RWPE1 (cell line): ENCODE measurements at places on chromosomes 1 and 21.

GRCh38 chr21:36297938-36298572 is 21.9 kb upstream of the MORC3 start:
- DNase-seq = peak; percentile 56

DNA sequence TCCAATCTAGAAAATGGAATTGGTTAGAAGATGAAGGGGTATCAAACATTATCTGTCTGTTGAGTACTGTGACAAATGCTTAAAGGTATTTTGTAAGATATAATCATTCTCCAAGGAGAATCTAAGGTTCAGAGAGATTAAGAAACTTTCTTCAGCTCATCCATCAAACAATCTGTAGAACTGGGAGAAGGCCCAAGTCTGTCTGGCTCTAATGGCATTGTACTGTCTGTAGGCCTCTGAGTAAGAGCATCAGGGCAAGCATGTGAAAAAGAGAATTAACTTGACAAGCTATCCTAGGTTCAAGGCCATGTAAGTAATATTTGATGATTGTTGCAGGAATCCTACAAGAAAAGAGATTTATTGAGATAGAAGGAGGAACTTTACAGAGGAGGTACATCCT is 5.3 kb upstream of the FGGY start:
- DNase-seq = no peak

DNA sequence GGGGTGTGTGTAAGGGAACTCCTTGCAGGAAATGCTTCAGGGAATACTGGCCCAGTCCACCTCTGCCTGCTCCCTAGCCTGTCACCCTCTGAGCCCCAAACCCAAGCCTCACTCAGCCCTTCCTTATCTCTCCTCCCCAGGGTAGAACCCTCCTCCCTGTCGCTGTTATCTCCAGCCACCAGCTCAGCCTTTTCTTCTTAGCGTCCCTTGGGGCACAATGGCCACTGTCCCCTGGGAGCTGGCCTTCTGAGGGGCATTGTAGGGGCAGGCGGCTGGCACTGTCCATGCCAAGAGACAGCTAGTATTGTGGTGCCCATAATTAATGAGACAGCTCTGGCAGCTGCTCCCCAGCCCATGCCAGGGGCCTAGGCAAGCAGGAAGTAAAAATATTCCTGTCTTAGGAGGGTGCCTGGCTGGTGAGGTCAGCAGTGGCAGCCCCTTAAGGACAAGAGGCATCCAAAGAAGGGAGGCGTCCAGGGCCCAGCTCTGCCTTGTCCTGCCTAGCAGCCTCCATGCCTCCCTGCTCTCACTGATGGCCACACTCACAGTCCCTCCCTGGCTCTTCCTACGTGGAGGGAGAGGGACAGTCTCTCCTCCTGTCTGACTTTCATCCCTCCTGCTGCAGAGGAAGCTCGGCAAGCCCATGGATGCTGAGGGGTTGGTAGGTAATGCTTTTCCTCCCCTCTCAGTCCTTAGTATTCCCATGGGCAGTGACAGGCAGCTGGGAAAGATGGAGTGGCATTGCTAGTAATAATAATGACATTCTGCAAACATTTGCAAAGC is 37.5 kb downstream of the KCNQ4 start:
- DNase-seq = no peak

- no peak for DNase-seq
Observed at GRCh38 chr1:81802457-81802706, 1.6 kb downstream of the ADGRL2 start.

GRCh38 chr1:114025609-114026401 is 46.5 kb downstream of the OLFML3 start:
- no peak for DNase-seq

- DNase-seq = no peak
Observed at GRCh38 chr21:43338951-43339350, 88.0 kb downstream of the SIK1 start.

- DNase-seq = no peak
Observed at GRCh38 chr1:21952786-21953520, 15.8 kb upstream of the HSPG2 start.

DNA sequence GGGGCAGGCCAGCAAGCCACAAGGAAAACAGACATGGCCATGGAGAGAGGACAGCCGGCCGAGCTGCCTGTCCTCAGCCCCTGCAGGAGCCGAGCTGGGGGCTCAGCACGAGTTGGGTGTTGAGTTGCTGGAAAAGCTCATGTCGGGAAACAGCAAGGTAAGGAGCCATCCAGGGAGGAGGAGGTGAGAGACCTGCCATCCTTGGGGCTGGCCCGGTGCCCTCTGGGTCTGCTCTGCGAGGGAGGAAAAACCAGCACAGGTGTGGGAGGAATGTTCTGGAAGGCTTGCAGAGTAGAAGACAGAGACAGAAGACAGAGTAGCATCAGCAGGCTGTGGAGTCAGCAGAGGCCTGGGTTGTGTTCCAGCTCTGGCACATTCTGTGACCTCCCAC is 548.8 kb downstream of the PTPRU start:
- DNase-seq = no peak

DNA sequence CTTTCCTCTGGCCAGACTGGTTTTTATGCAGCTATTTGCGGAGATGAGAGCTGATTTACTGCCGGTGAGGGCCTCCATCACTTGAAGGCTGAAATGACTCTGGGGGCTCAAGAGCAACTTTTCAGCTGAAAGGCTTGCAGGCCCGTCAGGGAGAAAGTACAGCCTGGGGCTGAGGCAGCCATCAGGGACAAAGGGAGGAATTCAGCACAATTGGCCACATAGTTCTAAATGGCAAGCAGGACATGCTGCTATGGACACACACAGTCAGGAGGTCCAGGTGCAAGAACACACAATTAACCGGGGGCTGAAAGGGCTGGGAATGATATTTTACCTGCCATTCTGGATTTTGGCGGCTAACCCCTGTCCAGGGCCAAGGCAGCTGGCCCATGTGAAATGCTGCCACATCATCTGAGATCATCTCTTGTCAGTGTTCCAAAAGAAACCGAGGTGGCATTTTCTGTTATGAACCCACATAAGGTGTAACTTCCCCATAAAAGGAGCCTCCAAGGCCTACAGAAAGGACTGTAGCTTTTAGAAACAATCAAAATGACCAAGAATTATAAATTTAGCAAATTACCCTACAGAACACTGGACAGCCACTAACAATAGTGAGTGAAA is 58.2 kb downstream of the LMX1A start:
- no peak for DNase-seq
